Epithelial cell of proximal tubule (primary cell): ENCODE measurements at places on chromosomes 4 and X.

DNA sequence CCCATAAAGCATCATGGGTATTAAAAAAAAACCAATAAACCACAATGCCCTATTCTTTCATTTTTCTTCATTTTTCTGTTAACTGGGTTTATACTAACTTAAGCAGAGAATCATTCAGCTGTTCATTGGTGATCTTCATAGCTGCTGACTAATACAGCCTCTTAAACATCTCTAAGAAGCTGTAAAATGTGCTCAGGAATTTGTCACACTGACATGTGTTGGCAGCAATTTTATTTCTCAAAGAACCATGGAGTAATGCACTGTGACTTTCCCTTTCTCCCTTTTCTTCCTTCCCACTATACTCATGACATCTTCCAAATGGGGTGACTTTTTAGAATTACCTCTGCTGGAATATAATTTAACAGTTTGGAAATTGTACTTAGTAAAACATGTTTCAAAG, 315.4 kb downstream of the ANTXR2 start:
- no peak for DNase-seq

GRCh38 chr4:79211490-79211889, 114.4 kb downstream of the NAA11 start:
- DNase-seq = no peak

GRCh38 chrX:19565605-19566004, 50.3 kb upstream of the MAP3K15 start:
- no peak for DNase-seq

GRCh38 chr4:24114444-24114843, 224.6 kb upstream of the PPARGC1A start:
- DNase-seq = no peak

DNA sequence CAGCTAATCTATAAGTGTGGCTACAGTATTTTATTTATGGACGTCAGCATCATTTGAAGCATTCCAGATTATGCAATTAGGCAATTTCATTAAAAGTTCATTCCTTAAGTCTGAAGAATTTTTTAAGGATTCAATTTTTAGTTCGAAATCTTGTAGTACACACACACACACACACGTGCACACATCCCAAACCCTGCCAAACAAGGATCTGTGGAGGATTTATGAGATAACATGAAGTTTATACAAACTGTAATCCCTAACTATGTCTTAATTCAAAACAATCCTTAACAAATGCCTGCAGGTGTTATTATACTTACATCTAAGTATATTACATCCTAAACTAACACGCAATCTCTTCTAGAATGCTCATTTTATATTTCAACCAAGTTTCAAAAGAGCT, 105.8 kb downstream of the ELOVL6 start:
- no peak for DNase-seq

DNA sequence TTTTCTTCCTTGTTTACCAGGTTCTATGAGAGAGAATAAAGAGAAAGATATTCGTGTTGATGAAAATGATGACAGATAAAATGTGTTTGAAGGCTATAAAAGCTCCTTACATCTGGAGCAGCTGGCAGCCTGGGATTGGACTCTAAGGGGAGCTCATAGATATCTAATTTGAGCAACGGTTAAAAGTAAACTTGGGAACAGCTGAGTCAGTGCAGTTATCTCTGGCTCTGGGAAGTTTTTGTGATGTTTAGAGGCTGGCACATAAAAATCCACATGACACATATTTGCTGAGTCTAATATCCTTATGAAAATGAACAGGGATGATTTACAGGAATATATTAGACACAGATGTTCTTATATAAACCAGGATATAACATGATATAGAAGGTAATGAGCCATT, 331.8 kb upstream of the TENM3 start:
- DNase-seq = no peak

- no peak for DNase-seq
Measured at GRCh38 chrX:46587753-46588171, 14.2 kb downstream of the CHST7 start.

DNA sequence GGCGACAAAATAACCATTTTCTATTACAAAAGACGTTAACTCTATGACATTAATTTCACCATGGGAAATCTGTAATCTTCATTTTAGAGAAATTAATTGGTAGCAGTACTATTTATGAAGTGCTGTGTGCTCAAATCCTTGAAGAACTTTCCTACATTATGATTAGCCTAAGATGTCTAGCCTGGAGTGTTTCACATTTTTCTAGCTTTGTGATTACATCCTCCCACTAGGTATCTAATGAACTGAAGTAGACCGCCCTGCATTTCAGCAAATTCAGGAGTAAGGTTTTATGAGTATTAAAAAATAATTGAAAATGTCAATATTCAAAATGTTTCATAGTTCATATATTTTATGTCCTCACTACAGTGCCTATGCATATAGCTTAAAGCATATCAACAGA, 713.1 kb downstream of the CCSER1 start:
- no peak for DNase-seq

GRCh38 chr4:112516471-112517066, 589 bp upstream of the NEUROG2 start:
- no peak for DNase-seq

DNA sequence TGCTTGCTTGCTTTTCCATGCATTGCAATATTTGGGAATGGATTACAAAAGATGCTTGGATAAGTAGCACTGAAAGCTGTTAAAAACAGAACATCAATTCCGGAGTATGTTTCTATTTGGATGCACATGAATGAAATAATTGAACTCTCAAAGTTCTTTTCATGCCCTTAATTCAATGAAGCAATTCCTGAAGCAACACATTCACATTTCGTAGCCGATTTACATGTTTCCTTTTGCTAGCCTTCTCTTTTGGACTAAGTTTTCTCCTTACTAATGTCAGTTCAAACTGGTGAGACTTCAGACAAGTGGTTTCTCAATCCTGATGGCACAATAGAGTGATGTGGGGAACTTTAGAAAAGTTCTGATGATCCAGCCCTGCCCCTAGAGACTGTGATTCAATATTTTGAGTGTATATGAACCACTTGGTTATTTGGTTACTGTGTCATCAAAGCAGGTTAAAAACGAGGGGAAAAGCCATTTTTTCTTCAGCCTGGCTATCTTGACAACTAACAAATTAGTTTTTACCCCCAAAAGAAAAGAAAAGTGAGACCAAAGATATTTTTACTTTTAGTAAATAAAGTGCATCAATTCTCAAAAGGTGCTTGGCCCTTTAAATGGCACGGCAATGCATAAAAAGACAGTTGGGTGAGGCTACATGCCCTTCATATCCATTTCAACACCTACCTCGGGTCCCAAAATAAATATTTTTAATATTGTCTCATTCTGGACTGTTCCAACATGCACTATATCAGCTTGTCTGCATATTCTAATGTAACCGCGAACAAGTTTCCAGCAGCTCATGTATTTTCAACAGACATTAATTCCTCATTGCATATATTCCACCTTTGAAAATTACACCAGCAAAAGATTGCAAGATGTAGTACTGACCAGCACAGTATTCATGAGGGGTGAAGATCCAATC, 90.1 kb upstream of the RPL34 start:
- DNase-seq = peak; percentile 49

DNA sequence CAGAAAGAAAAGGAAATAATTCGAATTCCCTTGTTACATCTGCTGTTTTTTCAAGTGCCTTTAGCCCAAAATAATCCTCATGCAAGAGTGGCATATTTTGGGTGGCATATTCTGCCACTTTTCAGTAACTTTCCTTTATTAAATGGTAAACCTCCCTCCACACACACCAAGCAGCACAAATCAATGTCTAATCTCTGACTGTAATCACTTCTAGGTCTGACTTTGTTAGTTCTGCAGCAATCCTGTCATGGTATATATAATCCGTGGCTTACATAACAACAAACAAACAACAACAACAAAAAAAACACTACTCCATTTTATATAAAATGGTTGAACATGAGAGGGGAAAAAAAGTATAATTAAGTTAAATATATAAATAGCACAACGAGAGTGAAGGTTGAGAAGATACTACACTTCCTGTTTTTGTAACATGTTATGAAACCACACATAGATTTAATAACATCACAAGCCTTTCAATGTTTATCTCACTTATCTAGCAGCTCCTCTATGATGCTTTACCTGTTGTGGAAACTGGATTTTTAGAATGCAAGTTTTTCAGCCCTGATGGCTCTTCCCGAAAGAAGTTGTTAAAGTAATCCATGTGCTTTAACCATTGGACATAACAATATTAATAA, 715.4 kb downstream of the GRXCR1 start:
- DNase-seq = no peak

DNA sequence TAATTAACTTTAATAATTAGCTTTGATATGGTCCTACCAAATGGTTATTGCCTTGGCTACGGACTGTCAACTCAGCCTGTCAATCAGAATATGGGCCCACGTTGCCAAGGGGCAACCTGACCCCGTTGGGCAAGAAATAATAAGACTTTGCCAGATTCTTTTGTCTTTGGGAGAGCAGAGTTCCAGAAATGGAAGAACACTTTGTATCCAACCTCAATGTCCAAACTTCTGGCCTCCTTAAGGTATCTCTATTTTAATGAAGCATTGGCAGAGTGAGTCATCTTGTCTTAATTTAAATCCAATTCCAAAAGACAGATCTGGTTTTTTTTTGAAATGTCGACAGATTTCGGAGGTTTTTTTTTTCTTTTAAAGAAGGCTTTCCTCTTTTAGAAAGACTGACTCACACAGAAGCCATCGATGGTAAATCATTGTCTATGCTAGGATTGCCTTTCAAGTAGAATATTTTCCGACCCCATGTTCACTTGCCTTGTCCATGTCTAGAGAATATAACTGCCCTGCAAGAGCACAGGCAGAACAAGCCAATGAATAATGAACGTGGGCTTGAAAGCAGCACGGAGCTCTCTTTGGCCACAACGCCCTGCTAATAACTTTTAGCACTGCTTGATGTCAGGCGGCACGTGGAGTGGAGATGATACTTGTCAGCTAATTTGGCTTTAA, 190.3 kb upstream of the GATB start:
- peak; percentile 16 for DNase-seq

GRCh38 chr4:98642991-98643426, 15.4 kb downstream of the TSPAN5 start:
- peak; percentile 48 for DNase-seq

- no peak for DNase-seq
Measured at GRCh38 chr4:19615086-19615689, 636.5 kb upstream of the SLIT2 start.
